ENCODE measurements at places on chromosomes 7 and 10.

DNA sequence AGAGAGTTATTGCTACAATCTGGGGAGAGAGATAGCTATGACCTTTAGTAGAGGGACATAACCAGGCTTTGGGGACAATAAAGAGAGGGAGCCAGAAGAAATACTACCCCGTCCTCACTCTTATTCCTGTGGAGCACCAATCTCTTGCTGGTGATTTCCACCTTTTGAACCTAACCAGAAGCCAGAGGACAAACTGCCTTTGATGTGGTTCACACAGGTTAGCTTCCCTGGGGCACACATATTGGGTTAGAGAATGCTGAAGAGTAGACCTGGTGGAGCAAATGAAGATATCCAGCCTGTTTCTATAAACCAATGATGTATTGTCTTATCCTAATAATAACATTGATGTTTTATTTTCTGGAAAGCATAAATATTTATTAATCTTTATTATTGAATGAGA lies 399.3 kb downstream of the HTR7 start:
- DNase-seq: no peak

- no peak for DNase-seq
Measured at GRCh38 chr10:113691381-113691780, 11.7 kb downstream of the CASP7 start.

- DNase-seq: peak; percentile 64
Measured at GRCh38 chr10:97731346-97732051, 5.4 kb upstream of the ZFYVE27 start.

- peak; percentile 35 for DNase-seq
Measured at GRCh38 chr10:92239600-92240288, 51.1 kb downstream of the CPEB3 start.

DNA sequence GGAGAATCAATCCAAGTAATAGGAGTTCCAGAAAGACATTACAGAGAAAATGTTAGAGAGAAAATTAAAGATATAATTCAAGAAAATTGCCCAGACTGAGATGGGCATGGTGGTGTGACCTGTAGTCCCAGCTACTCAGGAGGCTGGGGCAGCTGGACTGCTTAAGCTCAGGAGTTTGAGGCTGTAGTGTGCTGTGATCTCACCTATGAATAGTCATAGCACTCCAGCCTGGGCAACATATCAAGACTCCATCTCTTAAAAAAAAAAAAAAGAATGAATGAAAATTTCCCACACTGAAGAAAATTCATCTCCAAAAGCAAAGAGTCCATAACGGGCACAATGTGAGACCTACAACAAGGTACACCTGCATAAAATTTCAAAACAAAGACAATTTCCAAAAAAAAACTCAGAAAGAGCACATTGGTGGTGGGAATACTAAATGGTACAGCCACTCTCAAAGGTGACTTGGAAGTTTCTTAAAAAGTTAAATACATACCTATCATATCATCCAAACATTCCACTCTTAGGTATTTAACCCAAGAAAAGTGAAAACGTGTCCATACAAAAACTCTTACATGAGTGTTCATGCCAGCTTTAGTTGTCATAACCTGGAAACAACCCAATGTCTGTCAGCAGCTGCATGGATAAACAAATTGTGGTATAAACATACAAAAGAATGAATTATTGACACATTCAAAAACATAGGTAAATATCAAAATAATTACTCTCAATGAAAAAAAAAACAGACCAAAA lies 6.9 kb upstream of the RGS10 start:
- no peak for DNase-seq

- no peak for DNase-seq
Measured at GRCh38 chr7:27430105-27430504, 187.5 kb downstream of the EVX1 start.

GRCh38 chr10:59771162-59771807 lies 18.0 kb upstream of the MRLN start:
- DNase-seq: no peak

GRCh38 chr10:132564690-132565089 lies 27.1 kb downstream of the INPP5A start:
- no peak for DNase-seq

DNA sequence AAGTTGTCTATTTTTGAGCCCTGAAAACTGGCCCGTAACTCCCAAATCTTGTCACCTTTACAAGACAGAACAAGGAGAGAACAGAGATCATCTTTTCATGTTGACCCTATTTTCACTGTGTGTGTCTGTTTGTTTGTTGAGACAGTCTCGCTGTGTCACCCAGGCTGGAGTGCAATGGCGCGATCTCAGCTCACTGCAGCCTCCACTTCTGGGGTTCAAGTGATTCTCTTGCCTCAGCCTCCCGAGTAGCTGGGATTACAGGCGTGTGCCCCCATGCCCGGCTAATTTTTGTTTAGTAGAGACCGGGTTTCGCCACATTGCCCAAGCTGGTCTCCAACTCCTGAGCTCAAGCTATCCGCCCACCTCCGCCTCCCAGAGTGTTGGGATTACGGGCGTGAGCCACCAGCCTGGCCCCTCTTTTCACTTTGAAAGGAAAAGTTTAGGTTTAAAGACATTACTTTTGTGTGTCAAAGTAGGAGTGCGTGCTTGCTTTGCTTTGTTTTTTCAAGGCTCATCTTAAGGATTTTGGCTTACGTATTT lies 32.1 kb downstream of the FOXK1 start:
- DNase-seq: no peak

- DNase-seq: no peak
Measured at GRCh38 chr7:128190051-128190647, 50.9 kb upstream of the LEP start.

- DNase-seq: no peak
Measured at GRCh38 chr10:31706464-31707092, 222.1 kb downstream of the ARHGAP12 start.

DNA sequence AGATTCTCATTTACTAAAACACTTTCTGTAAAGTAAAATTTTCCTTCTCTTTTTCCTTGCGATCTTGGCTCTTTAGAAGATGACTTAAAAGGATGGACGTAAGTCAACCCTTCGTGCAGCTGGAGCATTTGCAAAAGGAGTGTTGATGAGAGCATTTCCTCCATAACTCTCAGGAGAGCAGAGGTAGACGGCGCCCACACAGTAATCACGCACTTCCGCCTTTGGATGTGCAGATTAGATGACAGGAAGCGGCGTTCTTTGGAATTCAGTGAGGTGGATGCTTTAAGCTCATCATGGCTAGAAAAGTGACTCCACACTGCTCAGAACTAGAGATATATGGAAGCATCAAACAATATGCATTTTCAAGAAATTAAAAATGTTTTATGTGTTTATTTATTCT lies 43.0 kb upstream of the NPS start:
- no peak for DNase-seq

GRCh38 chr7:30321089-30321881 lies 36.9 kb downstream of the ZNRF2 start:
- DNase-seq: no peak

DNA sequence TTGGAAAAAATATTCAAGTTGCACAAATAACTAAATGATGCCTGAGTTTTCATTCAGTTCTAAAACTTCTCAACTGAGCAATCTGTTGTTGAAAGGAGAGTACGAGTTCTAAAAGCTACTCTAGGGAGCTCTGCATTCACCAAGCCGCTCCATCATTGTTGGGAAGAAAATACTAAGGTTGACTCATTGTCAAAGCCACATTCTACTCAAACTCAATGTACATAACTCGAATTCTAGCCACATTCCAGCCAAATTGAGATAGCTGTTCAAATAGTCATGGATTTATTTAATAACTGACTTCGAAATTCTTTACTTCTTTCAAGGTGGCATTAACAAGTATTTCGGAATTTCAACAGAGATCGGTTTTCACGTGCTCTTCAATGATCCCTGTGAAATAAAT lies 63.4 kb downstream of the KIAA1217 start:
- no peak for DNase-seq

DNA sequence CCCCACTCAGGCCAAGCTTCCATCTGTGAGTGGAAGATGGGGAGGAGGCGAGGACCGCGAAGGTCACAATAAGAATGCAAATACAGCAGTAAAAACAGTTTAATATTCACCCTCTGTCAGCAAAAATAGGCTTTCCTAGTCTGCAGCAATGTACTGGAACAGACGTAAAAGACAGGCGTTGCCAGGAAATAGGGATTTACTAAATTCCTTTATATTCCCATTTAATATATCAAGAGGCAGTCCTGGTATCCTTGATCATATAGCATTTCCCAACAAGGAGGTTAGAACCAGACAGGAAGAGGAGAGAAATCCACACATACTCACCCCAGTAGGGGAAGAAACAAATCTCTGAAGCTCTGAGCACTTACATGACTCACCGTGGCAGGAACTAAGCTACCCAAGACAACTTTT lies 1054.9 kb upstream of the C7orf33 start:
- DNase-seq: no peak

DNA sequence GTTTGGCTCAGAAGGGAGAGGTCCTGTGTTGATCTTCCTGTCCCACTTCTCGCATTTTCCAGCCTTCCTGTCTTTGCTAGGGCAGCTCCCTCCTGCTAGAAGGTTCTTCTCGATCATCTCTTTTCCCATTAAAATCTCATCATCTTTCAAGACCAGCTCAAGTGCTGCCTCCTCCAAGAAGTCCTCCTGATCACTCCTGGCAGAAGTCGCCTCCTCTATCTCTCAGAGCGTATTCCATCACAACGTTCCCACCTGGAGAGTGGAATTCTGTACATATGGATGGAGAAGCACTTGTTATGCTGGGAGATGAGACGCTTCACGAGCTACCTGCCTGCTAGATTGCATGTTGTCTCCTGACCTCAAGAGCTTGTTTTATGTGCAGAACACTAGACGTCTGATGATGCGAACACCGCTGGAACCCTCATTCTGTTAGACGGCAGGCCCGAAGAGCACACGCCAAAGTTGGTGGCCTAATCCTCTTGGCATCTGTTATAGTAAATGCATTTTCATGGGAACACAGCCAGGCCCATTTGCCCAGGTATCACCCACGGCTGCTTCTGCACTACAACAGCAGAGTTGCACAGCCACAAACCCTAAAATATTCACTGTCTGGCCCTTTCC lies 68.0 kb upstream of the INSIG1 start:
- DNase-seq: no peak

GRCh38 chr10:112857493-112857892 lies 92.6 kb upstream of the TCF7L2 start:
- DNase-seq: no peak

GRCh38 chr7:2175514-2175913 lies 57.2 kb downstream of the MAD1L1 start:
- DNase-seq: no peak

DNA sequence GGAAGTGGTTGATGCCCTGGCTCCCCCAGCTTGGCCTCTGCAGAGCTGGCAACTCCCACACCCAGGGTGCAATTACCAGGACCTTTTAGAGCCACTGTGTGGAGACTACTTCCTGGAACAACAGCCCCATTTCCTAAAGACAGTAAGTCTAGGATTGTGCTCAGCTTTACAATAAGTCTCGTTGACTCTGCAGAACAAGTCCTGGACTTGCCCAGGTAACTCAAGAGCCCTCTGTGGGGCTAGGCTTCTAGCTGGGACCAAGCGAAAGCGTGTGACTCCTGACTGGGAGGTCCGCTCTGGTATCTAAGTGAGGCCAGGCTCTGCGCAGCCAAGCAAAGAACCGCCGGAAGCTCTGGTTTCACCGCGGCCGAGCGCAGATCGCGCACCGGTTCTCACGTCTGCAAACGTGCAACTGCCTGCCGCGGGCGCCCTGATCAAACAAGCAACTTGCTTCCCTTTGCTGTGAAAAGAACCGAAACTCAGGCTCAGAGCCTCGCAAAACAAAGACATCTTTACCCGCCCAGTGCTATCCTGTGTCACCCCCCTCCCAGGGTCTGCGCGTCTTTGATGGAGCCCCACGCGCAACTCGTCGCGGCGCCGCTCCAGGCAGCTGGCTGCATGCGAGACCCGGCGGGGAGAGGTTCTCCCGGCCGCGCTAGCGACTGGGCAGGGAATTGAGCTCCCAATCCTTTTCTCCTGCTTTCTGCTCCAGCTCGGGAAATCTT lies 4.4 kb upstream of the PDLIM1 start:
- DNase-seq: peak; percentile 43
